ENCODE measurements at places on chromosomes 7 and 10. TPM values are rescaled to one million over a fixed set of nuclear protein-coding genes. Genes with fewer than 3 reads are reported as not detected.

GRCh38 chr10:70321897-70322890 lies 38.4 kb upstream of the NPFFR1 start:
- no peak for DNase-seq

Gene CD36
- 0.28 TPM for total RNA-seq

DNA sequence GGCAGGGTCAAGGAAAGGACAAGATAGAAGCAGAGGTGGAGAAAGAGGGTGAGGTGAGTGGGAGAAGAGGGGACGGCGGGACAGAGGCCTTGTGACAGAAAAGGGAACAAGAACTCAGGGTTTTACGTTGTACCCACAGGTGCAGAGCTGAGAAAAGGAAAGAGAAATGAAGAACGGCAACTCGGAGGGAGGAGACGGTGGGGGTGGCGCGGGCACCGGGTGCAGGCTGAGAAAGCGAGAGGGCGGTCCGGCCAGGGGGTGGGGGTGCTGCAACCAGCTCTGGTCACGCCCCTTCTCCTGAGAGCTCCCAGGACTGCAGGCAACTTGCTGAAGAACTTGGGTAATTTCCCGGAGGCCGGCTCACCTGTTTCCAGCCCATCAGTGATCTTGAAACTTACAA lies 65.3 kb downstream of the CARD11 start:
- DNase-seq = peak; percentile 69

Gene AKR1C3
- total RNA-seq = 2.1 TPM

Gene MBL2
- not detected for total RNA-seq

DNA sequence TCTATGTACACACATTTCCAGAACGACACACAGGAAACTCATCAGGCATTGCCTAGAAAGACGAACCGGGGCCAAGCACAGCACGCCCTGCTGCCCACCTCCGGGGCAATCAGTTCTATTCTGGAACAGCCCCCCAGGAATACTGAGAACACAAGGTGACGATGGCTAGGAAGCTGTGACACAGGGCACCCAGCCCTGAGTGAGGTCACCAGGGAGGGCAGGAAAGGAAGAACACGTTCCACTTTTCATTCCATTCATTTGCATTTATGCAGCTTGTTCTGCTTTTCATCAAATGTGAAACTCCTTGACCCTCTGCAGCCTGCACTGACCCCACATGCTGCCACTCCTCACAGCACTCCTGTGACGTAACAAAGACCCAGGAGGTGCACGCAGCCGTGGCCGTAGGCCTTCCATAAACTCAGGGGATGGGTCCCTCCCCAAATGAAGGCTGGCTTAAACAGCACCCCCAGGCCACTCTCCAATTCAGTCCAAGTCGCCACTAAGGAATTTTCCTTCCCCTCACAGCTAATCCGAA lies 28.9 kb downstream of the MAD1L1 start:
- no peak for DNase-seq

DNA sequence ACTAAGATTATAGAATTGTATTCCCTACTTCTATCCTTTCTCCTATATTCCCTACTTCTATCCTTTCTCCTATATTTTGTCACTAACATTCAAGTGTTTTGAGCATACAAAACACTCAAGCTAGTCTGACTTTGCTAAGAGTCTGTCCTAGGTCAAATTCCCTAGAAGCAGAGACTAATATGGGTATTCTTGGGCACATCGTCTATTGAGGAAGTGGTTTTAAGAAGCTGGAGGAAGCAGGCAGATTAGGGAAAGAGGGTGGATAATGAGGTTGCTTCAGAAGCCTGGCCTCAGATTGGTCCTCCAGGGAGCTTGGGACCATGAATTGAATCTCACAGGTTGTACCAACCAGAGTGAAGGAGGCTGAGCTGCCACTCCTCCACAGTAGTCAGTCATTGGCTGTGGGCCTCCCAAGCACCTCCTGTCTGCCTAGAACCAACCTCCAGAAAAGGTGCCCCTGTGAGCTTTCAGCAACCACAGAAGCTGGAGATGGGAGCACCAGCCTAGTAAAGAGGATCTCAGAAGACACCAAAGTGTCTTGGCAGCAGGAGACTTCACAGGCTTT lies 295.9 kb upstream of the PHF14 start:
- no peak for DNase-seq

- no peak for DNase-seq
These were observed 98.8 kb downstream of the CACNB2 start for GRCh38 chr10:18238870-18239485.

Gene ARL5B
- total RNA-seq = 33.9 TPM

DNA sequence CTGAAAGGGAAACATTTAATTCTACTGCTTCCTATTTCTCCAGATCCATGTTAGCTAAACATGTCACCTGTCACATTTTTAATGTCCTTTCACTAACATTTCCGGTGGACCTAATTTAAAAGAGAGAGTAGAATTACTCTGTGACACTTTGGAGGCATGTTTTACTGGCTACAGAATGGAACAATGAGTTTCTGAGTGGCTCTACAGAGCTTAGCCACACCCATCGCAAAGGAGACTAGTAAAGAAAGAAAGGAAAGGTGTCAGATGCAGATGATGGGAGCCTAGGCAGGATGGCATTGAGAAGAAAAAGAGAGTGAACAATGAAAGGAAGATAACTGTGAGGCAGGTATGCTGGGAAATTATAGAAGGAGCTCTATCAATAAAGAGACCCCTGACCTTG lies 35.9 kb downstream of the NDUFB2 start:
- no peak for DNase-seq

- DNase-seq = peak; percentile 70
These were observed 67.8 kb upstream of the PDCD4 start for GRCh38 chr10:110803830-110804338.

DNA sequence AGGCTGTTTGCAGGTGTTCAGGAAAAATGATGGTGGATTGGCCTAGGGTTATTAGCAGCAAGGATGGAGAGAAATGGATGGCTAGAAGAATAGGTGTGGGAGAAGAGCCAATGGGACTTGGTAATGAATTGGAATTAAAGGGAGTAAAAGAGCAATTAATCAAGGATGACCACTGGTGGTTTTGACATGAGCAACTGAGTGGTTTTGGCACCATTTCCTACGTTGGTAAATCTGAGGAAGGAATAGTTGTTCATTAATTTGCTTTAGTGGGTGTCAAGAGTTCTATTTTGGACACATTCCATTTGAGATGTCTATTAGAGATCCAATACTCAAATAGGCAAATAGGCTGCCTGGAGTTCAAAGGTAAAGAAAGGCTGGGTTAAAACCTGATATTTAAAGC lies 38.2 kb upstream of the NRBF2 start:
- no peak for DNase-seq

GRCh38 chr7:148738737-148739535 lies 40.2 kb downstream of the CUL1 start:
- no peak for DNase-seq

Gene CALN1
- total RNA-seq = 3.3 TPM

- DNase-seq = no peak
These were observed 57.9 kb upstream of the SYPL1 start for GRCh38 chr7:106169821-106170610.

Gene PODXL
- total RNA-seq = 727 TPM

Gene CAMK2B
- total RNA-seq = 0.17 TPM

Gene CYP3A7
- not detected for total RNA-seq

GRCh38 chr10:69317626-69318105 lies 39.4 kb downstream of the HK1 start:
- no peak for DNase-seq

GRCh38 chr10:677038-677437 lies 12.4 kb downstream of the DIP2C start:
- DNase-seq = no peak

DNA sequence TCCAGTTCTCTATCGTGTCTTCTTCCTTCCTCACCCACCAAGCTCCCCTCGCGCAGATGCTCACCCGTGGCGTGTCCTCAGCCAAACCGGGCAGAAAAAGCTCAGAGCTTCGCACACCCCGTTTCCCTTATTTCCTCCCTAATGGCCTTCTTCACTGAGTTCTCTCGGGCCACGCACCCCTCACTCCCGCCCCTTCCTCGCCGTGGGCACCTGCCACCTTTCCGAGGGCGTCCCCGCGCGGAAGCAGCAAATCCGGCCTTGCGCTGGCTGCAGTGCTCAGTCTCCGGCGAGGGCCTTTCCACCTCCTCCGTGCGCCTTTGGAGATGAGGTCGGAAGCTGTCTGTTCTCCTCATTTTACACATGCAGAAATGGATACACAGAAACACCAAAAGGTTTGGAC lies 12.4 kb upstream of the CALML3 start:
- DNase-seq = no peak

Gene EGFR
- 3.3 TPM for total RNA-seq

DNA sequence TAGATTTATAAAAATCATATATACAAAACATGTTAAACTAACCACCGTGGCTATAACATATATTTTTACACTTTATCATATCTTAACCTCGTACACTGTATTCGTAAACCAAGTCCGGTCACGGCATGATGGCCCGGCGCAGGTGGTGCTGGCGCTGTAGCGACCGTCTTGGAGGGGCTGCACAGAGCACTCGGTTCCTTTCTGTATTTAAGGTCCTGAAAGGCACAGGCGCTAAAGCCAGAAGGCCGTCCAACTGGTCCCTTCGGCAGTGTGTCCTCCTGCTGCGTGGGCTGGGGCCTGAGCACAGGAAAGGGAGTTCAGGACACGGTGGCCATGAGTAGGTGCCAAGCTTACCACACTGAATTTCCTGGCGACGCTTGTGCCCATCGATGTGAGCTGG lies 33.8 kb downstream of the AMZ1 start:
- no peak for DNase-seq
